Hematopoietic multipotent progenitor cell treated with erythropoietin and hydrocortisone succinate and interleukin-3 and kit ligand, for 4 days (in vitro differentiated cells): ENCODE measurements at places on chromosomes 1 and 21.

DNA sequence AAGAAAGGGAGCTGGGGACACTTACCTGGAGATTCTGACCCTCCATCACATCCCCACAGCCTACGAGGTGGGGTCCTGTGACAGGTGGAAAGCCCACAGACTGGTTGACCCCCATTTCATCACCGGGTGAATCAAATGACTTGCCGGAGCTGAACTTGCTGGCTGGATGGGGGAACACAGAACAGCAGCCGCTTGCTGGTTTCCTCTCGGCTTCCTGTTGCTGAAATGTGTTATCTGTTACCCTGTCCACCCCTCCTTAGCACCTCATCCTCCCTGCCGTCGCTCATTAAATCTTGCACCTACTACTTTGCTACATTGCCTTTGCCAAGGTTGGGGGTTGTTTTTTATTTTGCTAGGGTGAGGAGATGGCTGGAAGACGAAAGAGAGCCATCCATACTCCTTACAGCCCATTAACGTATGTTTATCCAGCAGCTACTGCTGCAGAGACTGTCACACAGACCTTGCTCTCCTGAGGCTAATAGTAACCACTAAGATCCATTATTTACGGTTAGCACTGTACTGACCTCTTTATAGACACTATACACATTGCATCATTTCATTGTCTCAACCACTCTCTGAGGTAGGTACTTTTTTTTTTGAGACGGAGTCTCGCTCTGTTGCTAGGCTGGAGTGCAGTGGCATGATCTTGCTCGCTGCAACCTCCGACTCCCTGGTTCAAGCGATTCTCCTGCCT, 7.0 kb downstream of the PAFAH2 start:
- DNase-seq: peak; percentile 79

- no peak for DNase-seq
These were observed 95.1 kb upstream of the SLC45A1 start for GRCh38 chr1:8222789-8223188.

GRCh38 chr1:10940451-10940804, 72.0 kb upstream of the TARDBP start:
- no peak for DNase-seq

- peak; percentile 96 for DNase-seq
These were observed 6.1 kb downstream of the LDLRAP1 start for GRCh38 chr1:25549273-25550154.

DNA sequence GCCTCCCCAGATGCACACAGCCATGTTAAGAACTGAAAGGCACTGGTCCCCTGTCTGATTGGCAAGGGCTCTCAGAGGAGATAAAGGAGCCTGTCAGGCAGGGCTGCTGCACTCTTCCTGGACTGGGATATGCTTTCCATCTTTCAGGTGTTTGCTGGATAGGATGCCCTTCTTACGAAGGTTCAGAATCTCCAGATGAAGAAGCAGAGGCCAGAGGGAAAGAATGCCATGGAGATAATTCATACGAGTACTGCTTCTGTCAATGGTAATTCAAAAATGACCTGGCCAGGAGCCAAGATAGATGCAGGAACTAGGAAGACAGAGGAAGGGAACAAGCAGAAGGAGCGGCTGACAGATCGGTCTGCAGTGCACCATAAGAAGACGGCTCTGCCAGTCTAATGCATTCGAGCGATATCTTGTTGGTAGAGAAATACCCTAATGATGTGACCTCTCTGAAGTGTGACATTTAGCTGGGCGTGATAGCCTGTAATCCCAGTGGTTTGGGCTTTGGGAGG, 16.6 kb upstream of the ATP2B4 start:
- peak; percentile 52 for DNase-seq

DNA sequence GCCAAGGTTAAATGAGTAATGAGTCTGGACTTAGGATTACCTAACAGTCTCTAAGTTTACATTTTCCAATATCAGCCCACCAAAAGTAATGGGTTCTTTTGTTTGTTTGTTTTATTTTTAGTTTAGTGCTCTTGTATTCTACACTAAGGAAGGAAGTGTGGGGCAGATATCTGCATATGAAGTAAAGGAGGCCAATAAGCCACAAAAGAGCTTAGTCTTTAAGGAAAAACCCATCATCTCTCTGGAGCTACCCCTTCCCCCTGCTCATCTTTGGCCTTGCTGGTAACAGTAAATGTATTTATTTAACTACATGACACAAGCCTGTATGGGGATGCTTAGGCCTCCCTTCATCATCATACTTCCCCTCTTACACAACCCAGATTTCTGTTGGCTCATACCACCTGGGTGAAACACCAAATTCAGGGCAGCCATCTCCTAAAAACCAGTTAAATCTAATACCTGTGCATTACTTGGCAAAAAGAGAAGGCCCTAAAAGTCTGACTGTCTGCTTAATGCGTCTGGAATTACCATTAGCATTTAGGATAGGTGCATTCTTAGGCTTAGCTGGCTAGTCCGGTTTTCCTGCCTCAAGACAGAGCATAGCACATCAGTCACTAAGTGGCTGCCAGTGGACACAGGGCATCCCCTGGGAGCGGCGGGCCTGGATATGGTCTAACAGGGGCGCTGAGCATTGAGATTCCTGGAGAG, 96.8 kb upstream of the ADGRL2 start:
- no peak for DNase-seq

GRCh38 chr1:231927431-231927830, 300.8 kb downstream of the DISC1 start:
- no peak for DNase-seq

DNA sequence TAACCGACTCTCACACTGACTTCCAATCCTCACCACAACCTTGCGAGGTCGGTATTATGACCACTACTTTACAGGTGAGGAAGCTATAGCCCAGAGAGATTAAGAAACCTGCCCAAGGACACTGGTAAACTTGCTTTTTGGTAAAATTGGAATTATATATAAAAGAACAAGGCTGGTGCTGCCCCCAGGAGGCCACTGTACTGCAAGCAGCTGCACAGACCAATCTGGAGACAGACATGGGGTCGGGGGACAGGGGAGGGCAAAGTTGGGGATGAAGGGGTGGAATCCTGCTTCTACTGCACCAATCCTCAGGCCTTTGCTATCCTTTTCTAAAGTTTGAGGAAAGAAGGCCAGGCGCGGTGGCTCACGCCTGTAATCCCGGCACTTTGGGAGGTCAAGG, 280.8 kb downstream of the SPATA17 start:
- DNase-seq: peak; percentile 7

DNA sequence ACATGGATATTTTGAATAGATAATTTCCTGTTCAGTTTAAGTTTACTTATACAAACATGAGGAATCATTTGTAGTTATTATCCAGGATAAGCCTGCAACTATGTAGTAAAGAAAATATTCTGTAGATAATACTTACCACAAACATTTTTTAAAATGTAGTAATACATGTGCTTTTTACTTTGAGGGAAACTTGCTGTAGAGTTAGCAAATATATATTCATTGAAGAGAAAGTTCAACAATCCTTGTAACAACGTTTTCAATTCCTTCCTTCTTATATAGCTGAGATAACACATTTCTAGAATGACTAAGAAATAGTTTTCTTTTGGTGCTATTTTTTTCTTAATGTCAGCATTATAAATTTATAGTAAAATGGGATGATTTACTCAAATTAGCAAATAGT, 664.6 kb upstream of the ADAMTS5 start:
- no peak for DNase-seq
